ENCODE measurements at places on chromosomes 2 and 18.

- DNase-seq: no peak
These were observed 546 bp downstream of the CHPF start for GRCh38 chr2:219542931-219543595.

DNA sequence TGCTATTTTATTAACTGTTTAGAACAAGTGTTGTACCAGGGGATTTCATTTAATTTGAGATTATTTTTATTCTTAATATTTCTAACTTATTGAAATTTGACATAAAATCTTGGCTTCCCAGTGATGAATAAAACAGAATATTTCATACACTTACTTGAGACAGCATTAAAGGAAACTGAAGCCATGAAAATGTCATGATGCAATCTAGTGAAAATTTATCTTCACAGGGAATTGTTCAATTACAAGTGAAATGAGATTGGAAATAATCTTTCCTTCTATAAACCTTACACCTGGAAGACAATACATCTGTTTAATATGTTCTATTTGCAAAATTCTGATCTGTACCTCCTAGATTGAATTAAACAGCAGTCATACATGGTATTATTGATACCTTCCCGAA is 511.0 kb upstream of the CDH7 start:
- no peak for DNase-seq

DNA sequence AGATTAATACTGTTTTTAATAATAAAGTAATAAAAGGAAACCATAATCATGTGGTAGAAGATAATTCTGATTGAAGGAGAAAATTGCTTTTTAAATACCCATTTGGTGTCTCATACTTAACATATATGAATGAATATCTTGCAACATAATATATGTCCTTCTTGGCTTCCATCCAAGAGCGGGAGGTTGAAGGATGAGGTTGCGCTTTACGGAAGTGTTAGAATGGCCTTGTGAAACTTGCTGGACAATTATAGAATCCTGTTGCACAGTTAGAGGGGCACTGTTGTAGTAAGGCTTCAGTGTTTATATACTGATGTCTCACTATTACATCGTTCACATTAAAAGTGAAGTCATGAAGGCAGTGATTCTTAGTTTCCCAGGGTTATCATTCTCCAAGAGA is 9.4 kb downstream of the INSIG2 start:
- no peak for DNase-seq

DNA sequence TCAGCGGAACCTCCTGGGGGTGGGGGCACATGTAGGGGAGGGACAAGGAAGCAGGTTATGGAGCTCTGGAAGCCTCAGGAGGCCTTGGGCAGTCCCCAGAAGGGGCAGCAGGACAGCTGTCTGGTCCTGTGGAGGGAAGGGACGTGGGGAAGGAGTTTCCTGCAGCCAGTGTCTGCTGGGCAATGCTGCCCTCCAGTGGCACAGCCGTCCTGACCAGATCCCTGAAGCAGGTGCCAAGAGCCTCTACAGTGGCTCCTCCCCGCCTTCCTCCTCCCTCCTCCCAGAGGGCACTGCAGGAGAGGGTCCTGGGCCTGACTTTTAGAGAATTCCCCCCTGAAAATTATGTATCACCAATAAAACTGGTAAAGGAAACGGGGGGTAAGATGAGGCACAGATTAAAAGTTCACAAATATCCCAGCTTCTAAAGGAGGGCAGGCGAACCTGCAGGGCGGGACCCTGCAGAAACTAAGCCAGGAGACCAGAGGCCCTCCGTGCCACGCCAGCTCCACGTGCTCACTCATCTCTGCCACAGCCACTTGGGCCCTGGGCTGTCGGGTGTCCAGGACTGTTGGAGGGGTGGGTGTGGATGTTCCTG is 258.5 kb downstream of the TWIST2 start:
- DNase-seq: no peak

DNA sequence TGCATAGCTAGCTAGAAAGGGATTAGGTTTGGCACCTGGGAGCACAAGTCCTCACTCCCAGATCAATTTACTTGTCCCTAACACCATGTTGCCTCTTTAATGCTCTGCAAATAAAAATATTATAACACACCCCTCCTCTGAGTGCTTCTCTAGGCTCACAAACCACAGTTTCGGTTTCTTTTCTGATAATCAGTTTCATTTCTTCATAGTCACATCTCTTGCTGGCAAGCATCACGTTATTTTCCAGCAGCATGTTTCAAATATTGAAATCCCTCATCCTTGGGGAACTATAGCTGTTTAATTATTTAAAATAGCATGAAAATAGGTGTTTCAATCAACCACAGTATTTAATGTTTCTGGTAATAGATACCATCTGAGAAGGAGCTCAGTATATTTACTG is 13.9 kb upstream of the SMCHD1 start:
- no peak for DNase-seq

GRCh38 chr2:217660423-217660822 is 342.4 kb downstream of the TNS1 start:
- DNase-seq: no peak

- no peak for DNase-seq
These were observed 3.4 kb downstream of the AQP4 start for GRCh38 chr18:26862084-26862483.

GRCh38 chr2:190627448-190628412 is 21.2 kb upstream of the NAB1 start:
- DNase-seq: no peak

Data from stimulated activated CD8-positive, alpha-beta memory T cell treated with anti-CD3 and anti-CD28 coated beads, Interleukin-4, amount 100 ng/mL, for 4 hours (primary cell).